ENCODE measurements at places on chromosomes 2 and 18.

GRCh38 chr2:46915281-46915810 lies at the start of gene MCFD2:
Gene MCFD2 (minus strand): TSS chr2:46915806. CDS start chr2:46909171, 6,635 bp downstream.
- DNase-seq, result no peak

GRCh38 chr2:112296407-112296806 lies 21.0 kb downstream of the ZC3H6 start:
- DNase-seq, result no peak

- no peak for DNase-seq
These were observed 132.5 kb downstream of the UBE2E3 start for GRCh38 chr2:181112916-181113315.

DNA sequence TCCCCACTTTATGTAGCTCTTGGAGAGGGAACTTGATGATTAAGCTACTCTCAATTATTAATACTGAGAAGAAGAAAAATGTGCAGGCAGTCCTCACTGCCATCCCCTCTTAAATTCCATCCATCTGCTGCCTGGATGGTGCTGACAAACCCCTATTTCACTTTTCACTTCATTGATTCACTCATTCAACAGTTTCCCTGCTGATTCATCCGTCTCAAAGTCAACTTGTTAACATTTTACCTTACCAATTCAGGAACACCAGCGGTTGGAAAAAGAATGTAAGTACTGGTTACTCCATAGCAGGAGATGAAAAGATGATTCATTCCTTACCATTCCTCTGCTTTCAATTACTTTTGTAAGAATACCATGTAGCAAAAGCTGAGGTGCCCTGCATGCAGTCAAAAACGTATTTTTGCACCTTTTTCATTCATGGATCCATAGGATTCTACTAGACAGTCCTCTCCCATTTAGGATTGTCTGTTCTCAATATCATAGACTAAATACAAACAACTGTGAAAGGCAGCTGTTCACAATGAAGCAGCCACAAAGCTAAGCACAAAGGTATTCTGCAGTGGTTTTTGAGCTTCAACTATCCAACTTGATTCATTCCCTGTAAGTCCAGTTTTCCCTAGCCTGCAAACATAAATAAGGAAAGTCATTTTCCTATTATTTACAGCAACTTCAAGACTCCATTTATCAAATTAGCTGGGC lies 262.0 kb downstream of the MREG start:
- DNase-seq, result no peak

DNA sequence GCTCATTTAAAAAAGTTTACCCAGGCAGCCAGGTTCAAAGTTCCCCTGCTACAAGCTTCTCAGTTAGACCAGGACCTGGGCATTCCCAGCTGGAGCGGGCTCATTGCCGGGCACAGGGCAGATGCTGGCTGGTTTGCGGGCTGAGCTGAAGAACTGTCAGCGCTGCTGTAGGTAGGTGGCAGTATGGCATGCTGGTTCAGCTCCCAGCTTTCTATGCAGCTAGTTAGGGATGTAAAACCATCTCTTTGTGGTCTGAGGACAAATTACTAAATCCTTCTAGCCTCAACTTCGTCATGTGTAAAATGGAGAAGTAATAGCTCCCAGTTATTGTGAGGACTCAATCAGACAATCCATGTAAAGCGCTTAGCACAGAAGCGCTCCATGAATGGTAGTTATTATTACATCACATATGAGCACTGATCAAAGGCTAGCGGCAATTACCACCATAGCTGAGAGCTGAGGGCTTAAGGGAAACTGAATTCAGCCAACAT lies 2.4 kb upstream of the LDLRAD4 start:
- no peak for DNase-seq

- no peak for DNase-seq
These were observed 76.2 kb downstream of the CDK15 start for GRCh38 chr2:201882353-201883090.

DNA sequence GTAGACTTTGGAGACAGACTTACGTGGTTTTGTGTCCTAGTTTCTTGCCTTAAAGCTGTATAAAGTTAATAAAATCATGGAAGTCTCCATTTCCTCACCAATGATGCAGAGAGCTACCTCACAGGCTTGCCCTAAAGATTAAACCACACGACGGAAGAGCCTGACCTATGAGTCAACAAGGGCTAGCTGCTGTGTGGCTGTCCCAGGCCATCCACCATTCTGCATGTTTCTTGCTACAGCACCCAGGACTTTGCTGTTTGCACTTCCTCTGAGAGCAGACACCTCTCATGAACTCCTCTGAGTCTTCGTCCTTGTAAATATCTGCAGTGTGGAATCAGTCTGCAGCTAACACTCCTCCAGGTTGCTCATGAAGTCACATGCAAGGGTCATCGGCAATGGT lies 160.0 kb upstream of the TRIB2 start:
- DNase-seq, result peak; percentile 16

DNA sequence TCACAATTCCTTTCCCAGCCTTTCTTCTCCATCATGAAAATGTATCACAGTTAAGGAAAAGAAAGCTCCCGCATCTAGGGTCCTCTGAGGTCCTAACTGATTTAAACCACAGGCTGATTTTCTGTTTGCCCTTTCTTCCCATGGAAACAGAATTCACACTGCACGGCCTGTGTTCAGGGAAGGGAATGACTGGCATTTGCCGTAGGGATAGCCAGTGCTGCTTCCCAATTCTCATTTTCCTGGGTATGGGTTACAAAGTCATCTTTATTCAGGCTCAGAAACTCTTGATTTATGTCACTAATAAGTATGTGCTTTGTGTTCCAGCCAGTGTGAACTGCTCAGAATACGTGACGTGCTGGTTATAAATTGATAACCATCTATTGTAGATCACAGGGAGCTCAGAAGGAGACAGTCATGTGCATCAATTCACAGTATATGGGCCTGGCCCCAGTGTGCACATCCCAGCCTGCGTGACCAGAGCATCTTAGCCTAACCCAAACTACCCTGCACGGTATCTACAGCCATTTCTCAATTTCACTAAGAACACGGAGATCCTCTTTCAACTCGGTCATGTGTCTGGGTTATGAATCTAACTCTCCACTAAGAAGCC lies 163.3 kb downstream of the LRRC30 start:
- no peak for DNase-seq

- DNase-seq, result no peak
These were observed 37.9 kb downstream of the LYPD1 start for GRCh38 chr2:132632000-132632649.

GRCh38 chr2:10225291-10226037 lies 77.2 kb upstream of the HPCAL1 start:
- DNase-seq, result no peak

DNA sequence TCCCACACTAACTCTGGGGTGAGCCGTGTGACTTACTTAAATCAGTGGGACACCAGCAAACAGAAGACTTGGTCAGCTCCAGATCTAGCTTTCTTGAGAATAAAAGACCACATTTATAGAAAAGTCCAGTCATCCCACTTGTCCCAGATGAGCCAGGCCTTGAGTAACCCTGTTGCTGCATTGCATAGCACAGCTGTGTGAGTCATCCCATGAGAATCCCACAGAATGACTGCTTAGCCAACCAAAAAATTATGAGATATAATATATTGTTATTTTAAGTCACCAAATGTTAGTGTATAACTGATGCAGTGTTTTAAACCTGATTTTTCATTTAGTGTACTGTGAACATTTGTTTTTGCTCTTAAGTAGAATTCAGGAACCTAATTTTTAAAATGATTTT lies 94.2 kb upstream of the FSHR start:
- DNase-seq, result no peak

- DNase-seq, result no peak
These were observed 183.2 kb downstream of the KLHL29 start for GRCh38 chr2:23568211-23568610.

GRCh38 chr2:24354395-24354794 lies 5.9 kb downstream of the ITSN2 start:
- DNase-seq, result no peak

DNA sequence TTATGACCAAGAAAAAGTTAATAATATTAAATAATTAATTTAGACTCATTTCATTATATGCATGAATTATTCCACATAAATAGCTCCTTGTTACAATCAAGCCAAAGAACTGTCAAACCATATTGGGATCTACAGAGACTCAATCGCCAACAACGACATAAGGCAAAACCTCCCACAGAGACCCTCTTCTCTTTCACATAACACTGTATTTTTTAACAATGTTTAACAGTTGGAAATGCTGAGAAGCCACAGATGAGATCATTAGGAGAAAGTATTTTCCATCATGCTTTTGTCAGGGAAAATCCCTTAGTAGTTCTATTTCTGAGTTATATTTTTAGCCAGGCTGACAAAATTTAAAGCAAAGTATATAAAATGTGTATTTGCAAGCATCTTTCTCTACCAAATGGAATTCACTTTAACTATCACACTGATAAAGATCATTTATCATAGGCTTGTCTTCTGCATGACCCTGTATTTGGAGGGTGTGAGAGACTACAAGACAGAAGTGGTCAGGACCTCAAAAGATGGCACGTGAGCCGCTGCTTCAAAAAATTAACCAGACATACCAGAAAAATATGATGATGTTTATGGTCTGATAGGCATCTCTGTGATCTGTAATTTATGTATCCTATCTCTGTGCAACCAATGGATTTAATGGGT lies 383.8 kb downstream of the NRXN1 start:
- DNase-seq, result no peak
